ENCODE measurements at places on chromosomes 12 and 14. TPM values are rescaled to one million over a fixed set of nuclear protein-coding genes. Genes with fewer than 3 reads are reported as not detected.

DNA sequence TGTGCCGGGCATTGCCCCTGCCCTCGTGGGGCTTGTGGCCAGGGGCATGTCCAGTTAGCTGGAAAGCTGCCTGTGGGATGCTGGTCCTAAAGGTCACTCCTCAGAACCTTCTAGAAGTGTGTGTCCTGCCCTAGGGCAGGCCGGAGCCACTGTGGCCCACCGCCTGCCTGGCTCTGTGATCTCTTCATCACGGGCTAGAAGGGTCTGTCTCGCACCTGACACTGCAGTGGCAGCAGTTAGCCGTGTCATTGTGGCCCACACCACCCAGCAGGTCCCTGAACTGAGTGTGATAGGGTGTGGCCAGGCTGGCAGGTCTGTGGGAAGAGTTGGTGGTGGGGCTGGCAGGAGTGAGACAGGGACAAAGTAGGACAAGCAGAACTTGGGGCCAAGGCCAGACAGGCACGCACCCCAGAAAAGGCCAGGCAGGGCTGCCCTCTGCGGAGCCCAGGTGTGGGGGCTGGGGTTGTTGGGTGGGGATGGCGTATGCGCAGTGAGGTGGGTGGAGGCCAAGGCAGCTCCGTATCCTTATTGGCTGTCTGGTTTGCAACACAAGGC is 41.2 kb downstream of the ADGRD1 start:
- no peak overlapping the region for H3K27ac ChIP-seq
- no peak for DNase-seq
- no peaks in the 10 kb centered on the region for H3K4me1 ChIP-seq
- no peaks in the 10 kb centered on the region for H3K27me3 ChIP-seq
- no peak overlapping the region for H3K4me3 ChIP-seq

GRCh38 chr12:74292351-74293194 is 245.1 kb upstream of the ATXN7L3B start:
- no peak overlapping the region for H3K27ac ChIP-seq
- DNase-seq = no peak
- H3K27me3 ChIP-seq = no peaks in the 10 kb centered on the region
- no peak overlapping the region for H3K4me3 ChIP-seq

GRCh38 chr14:38238878-38239277 is 17.0 kb downstream of the CLEC14A start:
- no peak overlapping the region for H3K4me3 ChIP-seq
- no peaks in the 10 kb centered on the region for H3K27me3 ChIP-seq
- H3K36me3 ChIP-seq = no peaks in the 10 kb centered on the region
- H3K27ac ChIP-seq = no peak overlapping the region

DNA sequence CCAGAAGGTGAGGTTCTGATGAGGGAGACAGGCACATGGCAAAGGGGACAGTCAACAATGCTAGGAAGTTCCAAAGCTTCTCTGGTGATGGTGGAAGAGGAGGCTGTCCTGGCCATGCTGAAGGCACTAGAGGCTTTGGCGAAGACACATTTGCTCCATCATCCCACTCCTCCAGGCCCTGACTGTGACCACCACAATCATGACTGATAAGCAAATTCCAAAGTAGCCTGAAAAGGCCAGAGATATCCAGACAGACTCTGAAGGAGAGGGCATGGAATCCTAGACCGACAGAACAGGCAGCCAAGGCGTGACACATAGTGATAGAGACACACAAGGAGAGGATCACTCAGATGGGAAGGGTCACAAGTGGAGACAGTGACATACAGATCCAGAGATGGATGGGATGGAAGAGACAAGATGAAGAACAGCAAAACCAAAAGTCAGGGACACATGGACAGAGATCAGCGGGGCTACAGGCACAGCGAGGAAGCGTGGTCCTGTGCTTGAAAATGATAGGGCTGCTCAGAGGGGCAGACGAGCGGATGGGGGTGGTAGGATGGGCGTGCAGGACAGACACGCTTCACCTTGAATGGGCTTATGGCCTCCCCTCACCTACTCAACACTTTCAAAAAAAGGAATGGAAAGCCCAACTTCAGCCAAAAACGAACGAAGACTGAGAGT is 1.3 kb downstream of the ZFHX2 start:
- DNase-seq = no peak
- H3K27ac ChIP-seq = no peak overlapping the region
- H3K36me3 ChIP-seq = no peaks in the 10 kb centered on the region
- peaks cover 14% of the 10 kb centered on the region for H3K27me3 ChIP-seq

DNA sequence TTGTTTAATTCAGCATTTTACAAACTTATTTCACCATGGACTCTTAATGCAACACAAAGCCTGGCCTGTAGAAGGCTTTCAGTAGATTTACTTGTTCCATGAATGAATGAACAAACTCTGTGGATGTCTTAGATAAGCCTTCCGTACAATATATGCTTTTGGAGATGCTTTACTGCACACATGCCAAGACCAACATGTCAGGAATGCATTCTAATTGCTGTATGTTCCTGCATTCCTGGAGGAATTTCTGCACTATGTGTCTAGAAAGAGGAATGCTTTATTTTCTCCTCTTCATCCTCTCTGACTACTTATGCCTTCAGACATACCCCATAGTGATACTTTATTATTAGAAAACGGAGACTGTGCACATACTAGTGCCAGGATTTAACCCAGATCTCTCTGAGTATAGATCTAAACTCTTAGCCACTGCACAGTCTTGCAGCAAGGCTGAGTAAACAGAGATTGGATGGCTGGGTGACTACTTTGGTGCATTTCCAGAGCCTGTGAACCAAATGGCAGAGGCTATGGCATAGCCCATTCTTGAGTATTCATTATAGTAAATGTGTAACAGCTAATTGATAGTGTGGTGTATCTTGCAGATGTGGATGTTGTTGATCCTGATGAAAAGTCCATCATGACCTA is 108.2 kb downstream of the SYNE2 start:
- H3K36me3 ChIP-seq = peaks cover 16% of the 10 kb centered on the region
- H3K4me1 ChIP-seq = no peaks in the 10 kb centered on the region
- H3K4me3 ChIP-seq = no peak overlapping the region
- no peak overlapping the region for H3K27ac ChIP-seq
- no peaks in the 10 kb centered on the region for H3K27me3 ChIP-seq

GRCh38 chr12:74685385-74685784 is 147.8 kb downstream of the ATXN7L3B start:
- no peak overlapping the region for H3K27ac ChIP-seq
- no peak for DNase-seq
- no peaks in the 10 kb centered on the region for H3K36me3 ChIP-seq
- H3K4me3 ChIP-seq = no peak overlapping the region

DNA sequence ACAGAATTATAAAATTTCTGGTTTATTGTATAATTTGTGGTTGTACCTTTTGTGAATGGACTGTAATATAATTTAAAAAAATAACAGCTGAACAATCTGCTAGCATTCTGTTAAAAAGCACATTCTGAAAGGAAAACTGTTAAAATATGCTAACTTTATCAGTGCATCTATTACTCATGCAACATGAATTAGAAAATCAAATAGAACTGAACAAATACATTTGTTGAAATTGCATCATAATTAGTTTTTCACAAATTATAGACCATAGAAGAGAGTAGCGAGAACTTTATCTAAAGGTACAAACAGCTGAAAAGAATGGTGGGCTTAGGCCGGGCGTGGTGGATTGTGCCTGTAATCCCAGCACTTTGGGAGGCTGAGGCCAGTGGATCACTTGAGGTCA is 33.0 kb downstream of the PTPN21 start:
- H3K4me3 ChIP-seq = no peak overlapping the region
- H3K27me3 ChIP-seq = no peaks in the 10 kb centered on the region
- no peak for DNase-seq
- no peaks in the 10 kb centered on the region for H3K4me1 ChIP-seq
- H3K27ac ChIP-seq = no peak overlapping the region

DNA sequence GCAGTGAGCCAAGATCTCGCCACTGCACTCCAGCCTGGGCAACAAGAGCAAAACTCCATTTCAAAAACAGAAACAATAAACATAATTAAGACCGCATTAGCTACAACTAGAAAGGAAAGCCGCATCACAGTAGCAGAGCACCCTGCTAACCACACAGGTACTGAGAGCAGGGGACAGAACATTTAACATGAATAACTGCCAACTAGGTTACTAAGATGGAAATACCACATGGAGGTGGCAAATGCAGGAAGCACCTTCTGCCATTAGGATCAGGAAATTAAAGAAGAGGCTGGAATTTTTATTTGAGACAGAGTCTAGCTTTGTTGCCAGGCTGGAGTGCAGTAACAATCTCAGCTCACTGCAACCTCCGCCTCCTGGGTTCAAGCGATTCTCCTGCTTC is 41.9 kb downstream of the CDC42BPB start:
- no peak overlapping the region for H3K27ac ChIP-seq
- no peaks in the 10 kb centered on the region for H3K27me3 ChIP-seq
- H3K4me3 ChIP-seq = no peak overlapping the region
- no peaks in the 10 kb centered on the region for H3K36me3 ChIP-seq
- H3K4me1 ChIP-seq = peaks cover 3% of the 10 kb centered on the region

DNA sequence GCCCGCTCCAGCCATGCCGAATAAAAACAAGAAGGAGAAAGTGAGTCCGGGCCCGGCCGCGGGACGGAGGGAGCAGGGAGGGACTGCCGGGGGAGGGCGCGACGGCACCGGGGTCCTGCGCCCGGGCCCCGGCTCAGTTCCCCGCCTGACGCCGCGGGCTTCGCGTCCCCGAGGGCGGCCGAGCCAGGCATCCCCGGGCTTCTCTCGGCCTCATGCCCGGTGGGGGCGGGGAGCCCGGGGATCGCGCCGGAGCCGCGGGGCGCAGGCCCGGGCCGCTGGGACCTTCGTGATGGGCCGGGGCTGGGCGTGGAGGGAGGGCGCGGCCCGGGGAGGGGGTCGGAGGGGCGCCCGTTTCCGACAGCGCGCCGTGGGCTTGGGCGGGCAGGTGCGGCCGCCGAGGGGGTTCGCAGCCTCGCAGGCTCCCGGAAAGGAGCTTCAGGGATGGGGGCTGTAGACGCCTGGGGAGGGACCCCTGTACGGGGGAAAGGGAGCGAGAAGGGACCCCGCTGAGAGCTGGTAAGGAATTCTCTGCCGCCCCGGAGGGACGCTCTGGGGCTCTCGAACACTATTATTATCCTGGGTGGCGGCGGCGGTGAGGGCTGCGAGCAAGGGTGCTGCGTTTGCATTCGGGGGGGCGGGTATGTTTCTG is 496 bp downstream of the PPP2R5C start:
- peak; percentile 59 for DNase-seq
- H3K27me3 ChIP-seq = peaks cover 51% of the 10 kb centered on the region
- H3K27ac ChIP-seq = no peak overlapping the region
- H3K36me3 ChIP-seq = no peaks in the 10 kb centered on the region
- H3K4me3 ChIP-seq = peak overlapping the region; percentile 40

- no peak overlapping the region for H3K4me3 ChIP-seq
- no peaks in the 10 kb centered on the region for H3K27me3 ChIP-seq
- no peaks in the 10 kb centered on the region for H3K36me3 ChIP-seq
- no peak overlapping the region for H3K27ac ChIP-seq
- DNase-seq = no peak
- no peaks in the 10 kb centered on the region for H3K4me1 ChIP-seq
Measured at GRCh38 chr12:70427611-70428010, 61.5 kb downstream of the KCNMB4 start.

DNA sequence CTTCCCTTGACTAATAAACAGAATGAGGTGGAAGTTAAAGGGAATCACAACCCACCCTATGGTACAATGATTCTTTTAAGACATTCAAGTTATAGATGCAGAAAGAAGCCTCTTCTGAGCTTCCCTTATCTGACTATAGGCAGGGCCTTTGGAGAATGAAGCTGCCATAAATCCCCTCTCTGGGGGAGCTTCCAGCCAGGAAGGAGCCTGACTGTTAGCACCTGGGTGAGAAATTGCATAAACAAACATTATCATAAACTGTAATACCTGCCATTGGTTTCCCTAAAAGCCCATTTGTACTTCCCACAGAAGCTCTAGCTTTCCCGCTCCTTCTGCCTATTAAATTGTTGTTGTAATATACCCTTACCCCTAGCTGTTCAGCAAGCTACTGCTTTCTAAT is 81.3 kb upstream of the RESF1 start:
- H3K27me3 ChIP-seq = no peaks in the 10 kb centered on the region
- H3K4me1 ChIP-seq = peaks cover 10% of the 10 kb centered on the region
- H3K4me3 ChIP-seq = no peak overlapping the region
- no peaks in the 10 kb centered on the region for H3K36me3 ChIP-seq
- H3K27ac ChIP-seq = no peak overlapping the region
- DNase-seq = no peak

- peak; percentile 70 for DNase-seq
- H3K4me3 ChIP-seq = no peak overlapping the region
- peak overlapping the region; percentile 77 for H3K27ac ChIP-seq
- no peaks in the 10 kb centered on the region for H3K36me3 ChIP-seq
- H3K4me1 ChIP-seq = peaks cover 32% of the 10 kb centered on the region
Measured at GRCh38 chr12:68240975-68241374, 12.4 kb downstream of the IL22 start.

GRCh38 chr12:34400411-34400881 is 378.1 kb downstream of the ALG10 start:
- H3K27ac ChIP-seq = no peak overlapping the region
- H3K4me1 ChIP-seq = no peaks in the 10 kb centered on the region
- H3K36me3 ChIP-seq = no peaks in the 10 kb centered on the region
- no peak for DNase-seq
- H3K27me3 ChIP-seq = no peaks in the 10 kb centered on the region

DNA sequence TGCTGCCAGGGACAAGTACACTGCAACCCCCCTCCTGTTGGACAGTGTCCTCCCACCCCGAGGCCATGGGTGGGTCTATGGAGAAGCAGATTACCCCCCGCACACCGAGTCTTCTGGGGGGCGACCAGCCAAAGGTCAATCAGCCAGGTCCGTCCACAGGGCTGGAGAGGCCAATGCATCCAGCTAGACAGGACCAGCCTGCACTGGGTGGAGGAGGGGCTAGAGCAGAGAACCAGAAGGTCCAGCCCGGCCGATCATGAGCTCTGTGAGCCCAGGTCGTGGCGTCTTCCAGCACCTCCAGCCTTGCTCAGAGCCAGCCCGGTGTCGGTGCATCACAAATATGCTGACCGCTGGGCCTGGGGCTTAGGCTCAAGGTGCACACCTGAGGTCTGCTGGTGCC is 8.2 kb upstream of the ADSS1 start:
- no peak overlapping the region for H3K27ac ChIP-seq
- H3K27me3 ChIP-seq = no peaks in the 10 kb centered on the region
- peaks cover 40% of the 10 kb centered on the region for H3K36me3 ChIP-seq
- H3K4me1 ChIP-seq = peaks cover 4% of the 10 kb centered on the region
- DNase-seq = no peak

DNA sequence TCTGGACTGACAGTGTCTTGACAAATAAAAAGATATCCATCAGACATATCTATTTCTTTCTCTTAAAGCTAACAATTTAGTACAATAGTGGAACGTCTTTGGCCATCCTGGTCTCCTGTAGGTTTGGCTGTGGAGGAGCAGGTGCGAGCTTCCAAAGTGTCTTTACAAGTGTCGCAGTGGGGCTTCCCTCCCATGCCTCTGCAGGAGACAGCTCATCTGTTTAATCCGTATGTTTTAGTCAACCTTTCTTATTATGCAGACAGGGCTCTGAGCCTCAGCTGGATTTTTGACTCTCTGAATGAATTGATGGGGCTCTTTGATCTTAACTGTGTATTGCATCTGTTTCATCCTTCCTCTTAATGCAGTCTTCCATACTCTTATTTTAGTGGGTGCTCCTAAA is 57.5 kb downstream of the RMST start:
- H3K27me3 ChIP-seq = no peaks in the 10 kb centered on the region
- H3K27ac ChIP-seq = no peak overlapping the region
- no peaks in the 10 kb centered on the region for H3K36me3 ChIP-seq
- H3K4me1 ChIP-seq = no peaks in the 10 kb centered on the region
- H3K4me3 ChIP-seq = no peak overlapping the region

The ADAM21 gene
- total RNA-seq = 0.05 TPM

The TMEM132C gene
- total RNA-seq = 0.24 TPM
